ENCODE measurements at places on chromosomes 4 and X.
A peak's percentile ranks its signal among the peaks of the same experiment; 100 is the strongest.

- no peak for DNase-seq
Measured at GRCh38 chrX:40167233-40167849, 69.6 kb upstream of the BCOR start.

- DNase-seq: no peak
Measured at GRCh38 chr4:94564252-94564651, 112.5 kb downstream of the PDLIM5 start.

GRCh38 chrX:14598330-14598729 lies 69.0 kb downstream of the GLRA2 start:
- DNase-seq: no peak

- DNase-seq: peak; percentile 29
Measured at GRCh38 chrX:22063284-22063683, 31.2 kb downstream of the PHEX start.

- no peak for DNase-seq
Measured at GRCh38 chr4:137601934-137602333, 69.6 kb upstream of the PCDH18 start.

DNA sequence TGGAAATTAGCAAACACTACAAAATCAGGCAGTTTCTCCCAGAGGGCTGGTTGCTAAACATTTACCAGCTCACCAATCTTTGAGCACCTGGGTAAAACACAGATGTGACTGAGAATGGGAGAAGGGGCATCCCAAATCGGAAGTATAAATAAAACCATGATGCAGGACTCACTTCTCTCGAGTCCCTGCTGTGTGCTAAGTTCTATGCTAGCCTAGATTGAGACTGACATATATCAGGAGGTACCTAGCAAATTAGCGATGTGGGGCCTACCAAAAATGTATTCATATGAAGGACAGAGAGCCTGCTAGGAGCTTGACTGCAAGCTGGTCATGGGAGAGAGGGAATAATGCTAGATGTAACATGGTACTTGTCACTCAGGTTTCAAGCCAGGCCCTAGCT lies 171.9 kb upstream of the PGRMC2 start:
- DNase-seq: no peak

DNA sequence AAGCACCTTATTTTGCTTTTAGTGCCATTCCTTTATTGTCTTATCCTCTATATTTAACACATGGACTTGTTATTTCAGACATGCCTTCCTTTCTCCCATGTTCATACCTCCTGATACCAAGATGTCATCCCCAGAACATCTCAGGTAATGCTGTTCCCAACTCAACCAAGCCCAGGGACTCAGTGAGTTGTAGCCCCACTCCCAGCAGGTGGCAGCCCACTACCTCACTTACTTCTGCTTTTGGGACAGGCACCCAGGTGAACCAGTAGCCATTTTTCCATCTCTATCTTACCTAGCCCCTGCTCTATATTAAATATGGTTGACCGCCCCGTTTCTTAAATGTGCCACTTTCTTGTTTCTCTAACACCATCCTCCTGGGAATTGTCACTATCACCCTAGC lies 199.0 kb downstream of the DCHS2 start:
- DNase-seq: no peak

GRCh38 chrX:108420481-108420880 lies 17.7 kb downstream of the COL4A6 start:
- DNase-seq: no peak

GRCh38 chrX:17299206-17299605 lies 75.8 kb upstream of the NHS start:
- no peak for DNase-seq

DNA sequence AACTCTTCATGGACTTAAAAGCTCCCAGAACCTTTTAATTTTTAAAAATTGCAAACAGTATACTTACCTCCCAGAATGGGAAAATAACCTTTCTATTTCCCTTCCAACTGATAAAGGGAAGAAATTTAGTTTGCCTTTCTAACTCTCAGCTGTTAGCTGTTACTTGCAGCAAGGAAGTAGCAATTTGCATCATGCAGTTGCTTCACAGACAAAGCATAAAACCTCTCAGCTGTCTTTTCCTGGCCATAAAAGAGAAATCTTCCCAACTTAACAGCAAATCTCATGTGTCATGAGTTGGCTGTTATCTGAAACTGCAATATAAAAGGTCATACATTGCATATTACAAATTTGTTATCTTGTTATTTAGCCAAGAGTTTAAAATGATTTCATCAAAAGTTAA lies 18.4 kb downstream of the C4orf17 start:
- no peak for DNase-seq

DNA sequence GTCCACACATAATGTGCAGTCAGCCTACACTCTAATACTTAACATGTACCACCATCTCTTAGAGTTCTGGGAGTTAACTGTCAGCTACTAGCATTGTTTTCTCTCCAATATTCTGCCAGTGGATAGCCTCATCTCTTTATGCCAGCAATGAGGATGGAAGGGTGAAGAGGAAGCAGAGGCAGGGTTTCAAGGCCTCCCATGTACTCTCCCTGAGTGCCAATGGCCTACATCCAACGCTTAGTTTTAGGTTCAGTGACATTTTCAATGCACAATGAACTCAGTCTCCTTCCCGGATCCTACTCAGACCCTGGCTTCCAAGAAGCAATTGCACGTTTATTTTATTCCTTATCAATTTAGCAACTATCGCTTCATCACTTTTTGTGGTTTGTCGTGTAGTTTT lies 686.1 kb downstream of the DMD start:
- no peak for DNase-seq

- no peak for DNase-seq
Measured at GRCh38 chr4:60039908-60040307, 1160.2 kb upstream of the ADGRL3 start.

- DNase-seq: no peak
Measured at GRCh38 chr4:147724468-147725201, 7.3 kb upstream of the ARHGAP10 start.

DNA sequence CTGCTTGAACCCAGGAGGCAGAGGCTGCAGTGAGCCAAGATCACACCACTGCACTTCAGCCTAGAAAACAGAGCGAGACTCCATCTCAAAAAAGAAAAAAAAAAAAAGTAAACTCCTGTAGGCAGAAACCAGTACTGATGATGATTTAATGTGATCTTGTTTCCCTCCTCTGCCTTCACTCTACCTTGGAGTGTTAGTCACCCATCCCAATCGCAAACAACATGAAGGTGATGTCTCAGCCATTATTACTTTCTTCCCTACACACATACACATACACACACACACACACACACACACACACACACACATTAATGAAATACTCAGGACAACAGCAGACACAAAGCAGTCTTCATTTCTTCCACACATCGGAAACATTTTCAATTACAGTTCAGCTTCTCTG lies 15.6 kb downstream of the XKRX start:
- DNase-seq: no peak

- no peak for DNase-seq
Measured at GRCh38 chrX:47587091-47587891, 5.1 kb downstream of the TIMP1 start.

DNA sequence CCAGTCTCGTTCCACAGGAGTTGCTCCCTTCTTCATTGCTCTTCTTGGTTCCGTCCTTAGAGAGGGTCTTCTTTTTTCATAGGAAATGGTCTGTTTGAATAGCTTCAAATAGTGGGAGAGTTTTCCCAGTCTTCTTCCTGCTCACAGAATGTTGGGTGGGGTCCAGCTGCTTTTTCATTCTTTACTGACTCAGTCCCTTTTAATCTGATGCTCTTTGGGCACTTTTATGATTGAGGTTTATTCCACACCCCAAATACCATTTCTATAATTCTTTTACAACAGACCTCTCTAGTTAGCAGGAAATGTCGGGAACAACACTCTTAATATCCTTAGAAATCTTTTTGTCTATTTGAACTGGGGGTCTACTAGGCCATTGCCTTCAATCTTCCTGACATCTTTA lies 239.5 kb downstream of the PRDM5 start:
- no peak for DNase-seq

DNA sequence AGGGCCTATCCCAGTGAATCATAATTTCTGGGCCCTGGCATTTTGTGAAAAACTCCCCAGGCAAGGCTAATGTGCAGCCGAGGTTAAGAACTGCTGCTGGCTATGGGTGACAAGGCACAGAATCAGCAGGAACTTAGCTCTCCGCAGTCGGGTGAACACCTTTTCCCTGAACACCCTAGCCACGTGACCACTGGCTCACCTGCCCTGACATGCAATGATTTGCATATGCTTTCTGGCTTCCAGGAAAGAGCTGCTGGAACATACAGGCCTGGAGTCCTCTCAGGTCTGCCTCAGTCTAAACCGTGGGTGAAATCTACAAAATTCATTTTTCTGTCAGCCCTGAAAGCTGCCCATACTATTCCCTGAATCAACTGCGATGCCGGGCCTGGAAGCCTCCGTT lies 56.6 kb downstream of the ZNF827 start:
- DNase-seq: no peak

All from GM13977 (cell line).